ENCODE measurements at places on chromosomes 16 and 17. TPM values are rescaled to one million over a fixed set of nuclear protein-coding genes. Genes with fewer than 3 reads are reported as not detected.

GRCh38 chr16:1723450-1724147 lies 17.6 kb downstream of the MAPK8IP3 start:
- DNase-seq, result peak; percentile 73

DNA sequence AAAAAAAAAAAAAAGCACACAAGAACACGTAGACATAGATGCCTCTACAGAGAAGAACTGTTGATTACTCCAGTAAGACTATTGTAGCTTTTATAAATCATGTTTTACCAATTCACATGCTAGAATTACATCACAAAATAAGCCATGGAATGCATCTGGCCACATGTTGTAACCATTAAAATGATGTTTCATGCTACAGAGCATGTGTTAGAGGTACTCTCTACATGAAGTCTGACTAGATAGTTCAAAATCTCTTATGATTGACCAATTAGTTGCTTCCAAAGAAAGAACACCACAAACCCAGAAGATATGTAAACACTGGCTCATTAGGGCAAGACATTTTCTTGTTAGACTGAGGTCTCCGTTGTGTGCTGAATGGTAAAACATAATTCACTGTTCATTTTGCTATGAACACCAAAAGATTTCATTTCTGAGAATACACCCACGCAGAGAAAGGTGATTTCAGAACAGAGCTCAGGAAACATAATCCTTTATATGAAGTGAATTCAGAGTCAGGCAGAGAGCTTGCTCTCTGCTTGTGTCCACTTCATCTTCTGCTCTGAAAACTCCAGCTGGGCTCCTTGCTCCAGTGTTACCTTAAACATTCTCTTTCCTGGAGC lies 411.4 kb upstream of the SOX9 start:
- DNase-seq, result no peak

- no peak for DNase-seq
Measured at GRCh38 chr16:11725457-11725856, 17.2 kb downstream of the TXNDC11 start.

DNA sequence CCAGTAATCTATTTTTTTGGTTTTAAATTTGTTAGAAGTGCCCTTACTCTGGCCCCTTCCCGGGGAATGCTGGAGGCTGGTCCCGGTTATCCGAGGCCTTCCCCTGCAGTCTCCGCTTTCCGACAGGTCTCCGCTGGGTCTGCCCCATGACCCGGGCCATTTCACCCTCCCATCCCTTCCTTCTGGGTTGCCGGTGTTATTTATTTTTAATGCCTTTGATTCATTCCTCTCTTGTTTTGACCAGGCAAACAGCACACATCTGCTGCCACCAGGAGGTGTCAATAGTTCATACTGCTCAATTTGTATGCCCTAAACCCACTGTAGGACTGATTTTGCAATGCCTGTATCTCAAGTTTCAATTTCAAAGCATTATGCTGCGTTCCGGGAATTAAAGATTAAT lies 113.2 kb upstream of the IRX5 start:
- no peak for DNase-seq

GRCh38 chr16:2031081-2031577 lies 4.4 kb downstream of the NHERF2 start:
- DNase-seq, result no peak

DNA sequence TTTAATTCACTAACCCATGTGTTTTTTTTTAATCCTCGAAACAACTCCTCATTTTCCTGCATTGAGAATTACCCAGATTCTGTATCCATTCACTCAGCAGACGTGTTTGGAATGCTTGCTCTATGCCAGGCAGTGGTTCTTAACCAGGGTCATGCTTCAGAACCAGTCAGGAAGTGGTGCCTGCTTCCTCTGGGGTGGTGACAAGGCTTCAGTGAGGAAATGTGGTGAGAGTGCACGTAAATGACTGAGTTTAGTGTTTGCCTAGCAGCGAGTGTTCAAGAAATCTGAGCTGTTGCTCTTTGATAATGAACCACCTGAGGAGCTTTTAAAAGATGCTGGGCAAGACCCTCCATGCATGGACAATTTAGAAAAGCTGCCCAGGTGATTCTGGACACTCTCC lies 9.9 kb downstream of the ZFP90 start:
- peak; percentile 70 for DNase-seq

DNA sequence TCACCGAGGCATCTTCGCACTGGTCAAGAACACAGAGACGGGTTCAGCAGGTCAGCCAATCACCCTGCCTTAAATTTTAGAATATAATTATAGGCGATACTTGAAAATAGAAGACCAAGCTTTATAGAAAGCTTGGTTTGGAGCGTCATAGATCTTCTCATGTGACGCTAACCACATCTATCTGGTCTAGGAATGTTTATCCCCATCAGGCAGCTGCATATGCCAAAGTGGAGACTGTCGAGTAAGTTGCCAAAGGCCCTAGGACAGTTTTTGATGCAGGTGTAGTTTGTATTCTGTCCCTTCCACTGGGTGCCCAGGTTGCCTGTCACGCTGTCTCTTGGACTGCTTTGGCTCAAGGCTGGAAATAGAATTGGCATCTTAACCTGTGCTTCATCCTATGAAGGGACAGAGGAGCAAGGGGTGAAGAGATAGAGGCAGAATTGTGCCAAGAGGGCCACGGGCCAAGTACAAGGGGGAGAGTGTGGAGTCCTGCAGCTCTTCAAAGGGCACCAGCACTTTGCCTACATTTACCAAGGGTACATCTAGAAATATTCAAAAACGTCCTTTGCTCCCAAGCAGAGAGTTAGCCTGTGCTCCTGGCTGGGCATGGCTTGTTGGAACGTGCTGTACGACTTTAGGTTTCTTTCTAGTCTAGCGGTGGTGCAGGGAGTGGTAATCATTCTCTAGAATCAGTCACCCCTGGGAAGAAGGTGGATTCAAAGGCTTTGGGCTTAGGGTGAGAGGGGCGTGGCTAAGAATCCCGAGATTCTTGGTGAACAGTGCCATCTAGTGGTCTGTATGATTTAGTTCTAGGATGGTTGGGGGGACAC lies 5.3 kb upstream of the WIPI1 start:
- DNase-seq, result peak; percentile 52

DNA sequence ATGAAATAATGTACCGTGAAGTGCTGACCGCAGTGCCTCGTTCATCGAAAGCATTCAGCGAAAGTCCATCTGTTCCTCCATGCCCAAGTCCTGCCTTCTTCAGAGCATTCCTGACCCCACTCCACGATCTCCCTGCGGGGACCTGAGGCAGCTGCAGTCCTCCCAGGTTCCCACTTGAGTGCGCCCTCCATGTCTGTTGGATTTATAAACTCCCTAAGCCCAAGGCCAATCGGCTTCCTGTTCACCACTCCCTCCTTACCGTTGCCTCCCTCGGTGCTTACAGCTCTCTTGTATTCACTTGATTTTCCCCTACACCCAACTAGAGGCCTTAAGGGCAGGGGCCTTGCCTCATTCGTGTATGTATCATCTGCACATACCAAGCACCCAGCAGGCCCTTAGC lies 2.8 kb downstream of the RAD51D start:
- no peak for DNase-seq

RCVRN gene
- 1.7 TPM for total RNA-seq

DRC3 gene
- 0.78 TPM for total RNA-seq

KANSL1 gene
- total RNA-seq, result 220 TPM

DNAJA3 gene
- total RNA-seq, result 27.2 TPM

PROCA1 gene
- total RNA-seq, result 2.3 TPM

TP53TG3C gene
- total RNA-seq, result not detected
